Stimulated activated CD8-positive, alpha-beta memory T cell treated with anti-CD3 and anti-CD28 coated beads, Interleukin-4, amount 100 ng/mL, for 4 hours (primary cell): ENCODE measurements at places on chromosomes 2 and 18.

DNA sequence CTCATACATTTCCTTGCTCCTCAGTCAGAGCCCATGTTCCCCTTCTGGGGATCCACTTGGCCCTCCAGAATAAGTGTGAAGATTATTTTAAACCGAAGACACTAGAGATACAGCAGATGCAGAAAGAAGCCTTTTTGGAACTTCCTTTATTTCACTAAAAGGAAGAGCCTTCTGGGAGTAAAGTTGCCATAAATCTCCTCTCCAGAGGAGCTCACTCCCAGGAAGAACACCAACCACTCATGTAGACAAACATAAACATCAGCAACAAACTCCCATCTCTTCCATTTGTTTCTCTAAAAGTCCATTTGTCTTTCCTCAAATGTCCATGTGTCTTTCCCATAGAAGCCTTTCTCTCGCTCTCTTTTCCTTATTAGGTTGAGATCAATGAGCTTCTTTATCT lies 62.4 kb upstream of the MSH6 start:
- no peak for DNase-seq

DNA sequence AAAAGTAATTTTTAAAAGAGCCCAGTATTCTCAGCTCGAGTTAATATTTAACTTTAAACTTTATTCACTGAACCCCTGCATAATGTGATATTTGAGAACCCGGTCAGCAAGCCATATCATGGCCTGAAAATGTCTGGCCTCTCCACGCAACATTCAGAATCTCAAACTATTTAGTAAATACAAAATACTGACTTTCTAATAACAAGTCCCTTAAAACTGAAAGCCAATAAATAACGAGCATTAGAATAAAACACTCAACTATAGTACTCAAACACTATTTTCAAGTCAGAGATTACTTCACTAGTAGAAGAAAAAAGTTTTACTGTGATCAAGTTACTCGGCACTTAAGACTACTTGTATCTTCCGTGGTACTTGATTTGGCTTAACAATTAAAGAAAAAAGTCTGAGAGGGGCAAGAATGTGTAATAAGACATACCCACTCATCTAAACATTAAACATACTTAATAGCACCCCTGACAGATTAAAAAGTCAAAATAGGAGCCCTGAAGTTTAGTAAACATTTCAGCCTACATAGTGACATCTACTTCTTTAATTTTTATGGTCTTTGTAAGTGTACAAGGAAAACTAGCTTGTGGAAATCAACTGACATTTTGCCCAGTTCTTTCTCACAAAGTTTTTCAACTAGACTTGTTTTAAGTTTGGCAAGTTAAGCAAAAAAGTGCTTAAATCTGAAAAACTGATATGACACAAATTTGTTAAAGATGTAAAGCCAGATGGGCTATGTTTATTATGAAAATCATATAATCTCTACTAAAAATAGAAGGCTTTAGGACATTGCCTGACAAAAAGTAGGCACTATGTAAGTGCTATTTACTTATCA lies 38.2 kb downstream of the RTN4 start:
- no peak for DNase-seq

GRCh38 chr2:74472945-74473258 lies 422 bp upstream of the MRPL53 start:
- DNase-seq: no peak

GRCh38 chr2:183063083-183063482 lies 15.5 kb upstream of the DUSP19 start:
- DNase-seq: no peak

- DNase-seq: no peak
Observed at GRCh38 chr2:13917958-13918357, 714.6 kb upstream of the LRATD1 start.

- no peak for DNase-seq
Observed at GRCh38 chr2:39704540-39704939, 38.8 kb downstream of the TMEM178A start.

GRCh38 chr2:69310111-69311023 lies 76.7 kb downstream of the GFPT1 start:
- no peak for DNase-seq
